ENCODE measurements at places on chromosomes 7 and 10. TPM values are rescaled to one million over a fixed set of nuclear protein-coding genes. Genes with fewer than 3 reads are reported as not detected.

Gene CRHR2
- total RNA-seq = not detected

DNA sequence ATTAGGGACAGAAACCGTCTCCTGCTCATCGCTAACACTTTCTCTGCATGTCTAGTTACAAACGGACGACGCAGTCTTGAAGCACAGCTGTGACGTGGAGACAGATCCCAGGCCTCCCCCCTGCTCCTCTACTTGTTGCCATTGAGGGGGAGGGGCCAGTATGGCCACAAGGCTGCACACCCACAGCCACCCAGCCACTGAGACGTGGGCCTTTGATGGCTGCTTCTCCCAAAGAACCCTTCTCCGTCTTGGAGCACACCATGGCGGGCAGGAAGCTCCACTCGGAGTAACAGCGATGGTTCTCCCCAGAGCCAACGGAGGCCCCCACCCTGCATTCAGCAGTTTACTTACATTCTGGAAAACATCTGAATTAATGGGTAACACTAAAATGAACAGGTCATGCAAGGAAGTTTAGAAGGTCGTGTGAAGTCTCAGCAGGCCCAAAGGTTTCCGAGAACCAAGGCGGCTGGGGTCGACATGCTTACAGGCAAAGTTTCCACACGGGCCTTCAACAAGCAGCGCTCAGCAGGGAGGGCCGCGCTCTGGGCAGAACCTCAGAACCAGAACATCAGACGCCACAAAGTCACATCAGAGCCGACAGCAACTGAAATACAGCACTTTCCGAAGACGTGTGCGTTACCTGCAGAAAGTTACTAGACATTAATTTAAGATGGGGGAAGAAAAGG is 169.6 kb downstream of the DIP2C start:
- DNase-seq = peak; percentile 48

Gene C10orf90
- not detected for total RNA-seq

Gene HNRNPA2B1
- total RNA-seq = 267 TPM

- DNase-seq = no peak
These were observed 43.1 kb downstream of the ARL4A start for GRCh38 chr7:12730523-12730922.

Gene NPC1L1
- total RNA-seq = not detected

Gene CPEB3
- 6.9 TPM for total RNA-seq

Gene TFR2
- total RNA-seq = 2.4 TPM

GRCh38 chr7:112079673-112080072 is 126.5 kb downstream of the DOCK4 start:
- DNase-seq = no peak

Gene ZDHHC16
- 25.4 TPM for total RNA-seq

Gene CUX1
- 95.8 TPM for total RNA-seq

DNA sequence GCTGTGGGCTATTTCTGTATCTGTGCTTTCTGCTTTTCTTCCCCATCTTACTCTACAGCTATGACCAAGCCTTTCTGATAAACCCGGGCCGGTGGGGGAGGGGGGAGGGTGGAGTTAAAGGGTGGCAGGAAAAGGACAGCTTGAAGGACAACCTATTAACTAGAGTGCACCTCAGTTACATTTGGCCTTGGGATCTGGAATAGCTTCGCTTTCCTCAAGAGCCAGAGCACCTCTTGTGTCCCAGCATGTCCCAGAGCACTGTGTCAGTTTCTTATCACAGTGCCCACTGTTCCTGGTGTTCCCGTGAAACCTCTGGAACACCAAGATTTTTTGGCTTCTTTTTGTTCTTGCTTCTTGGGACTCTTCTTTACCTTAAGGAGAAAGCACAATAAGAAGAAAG is 160.6 kb downstream of the NSUN6 start:
- DNase-seq = no peak

- DNase-seq = no peak
These were observed 64.0 kb upstream of the KLF6 start for GRCh38 chr10:3848775-3849635.

DNA sequence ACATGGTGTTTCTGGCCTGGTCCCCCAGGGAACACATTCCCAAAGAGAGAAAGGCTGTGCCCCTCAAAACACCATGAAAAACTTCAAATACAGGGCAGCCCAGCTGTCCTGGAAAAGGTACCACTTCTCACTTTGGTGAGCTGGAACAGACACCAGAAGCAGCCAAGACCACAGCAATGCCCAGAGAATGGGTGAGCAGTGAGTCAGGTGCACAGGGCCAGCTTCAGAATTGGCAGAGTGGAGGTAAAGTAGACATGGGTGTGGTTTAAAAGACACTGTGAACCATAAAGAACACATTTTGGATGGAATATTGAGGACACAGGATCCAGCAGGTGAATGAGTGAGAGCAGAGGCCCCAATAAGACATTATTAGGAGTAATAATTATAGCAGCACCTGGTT is 51.3 kb downstream of the FAM13C start:
- DNase-seq = no peak

DNA sequence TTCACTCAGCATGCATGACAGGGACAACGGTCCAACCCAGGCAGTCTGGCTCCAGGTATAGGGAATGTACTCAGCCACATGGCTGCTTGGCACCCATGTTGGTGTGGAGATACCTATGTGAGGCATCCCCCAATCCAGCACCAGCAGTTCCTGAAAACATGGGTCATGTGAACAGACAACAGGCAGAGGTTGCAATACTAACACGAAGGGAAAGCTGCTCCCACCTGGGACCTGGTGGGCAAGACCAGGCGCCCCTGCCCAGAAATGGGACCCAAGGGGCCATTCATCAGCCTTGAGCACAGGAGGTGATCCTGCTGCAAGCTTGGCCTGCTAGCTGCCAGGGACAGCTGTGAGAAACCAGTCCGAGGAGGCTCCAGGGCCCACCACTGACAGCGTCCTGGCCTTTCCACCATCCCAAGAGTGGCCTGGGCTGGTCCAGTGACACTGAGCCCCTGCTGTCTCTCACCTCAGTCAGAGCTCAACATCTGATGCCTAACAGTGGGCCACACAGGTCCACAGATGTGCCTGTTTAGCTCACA is 142.3 kb downstream of the ARHGAP22 start:
- DNase-seq = no peak

DNA sequence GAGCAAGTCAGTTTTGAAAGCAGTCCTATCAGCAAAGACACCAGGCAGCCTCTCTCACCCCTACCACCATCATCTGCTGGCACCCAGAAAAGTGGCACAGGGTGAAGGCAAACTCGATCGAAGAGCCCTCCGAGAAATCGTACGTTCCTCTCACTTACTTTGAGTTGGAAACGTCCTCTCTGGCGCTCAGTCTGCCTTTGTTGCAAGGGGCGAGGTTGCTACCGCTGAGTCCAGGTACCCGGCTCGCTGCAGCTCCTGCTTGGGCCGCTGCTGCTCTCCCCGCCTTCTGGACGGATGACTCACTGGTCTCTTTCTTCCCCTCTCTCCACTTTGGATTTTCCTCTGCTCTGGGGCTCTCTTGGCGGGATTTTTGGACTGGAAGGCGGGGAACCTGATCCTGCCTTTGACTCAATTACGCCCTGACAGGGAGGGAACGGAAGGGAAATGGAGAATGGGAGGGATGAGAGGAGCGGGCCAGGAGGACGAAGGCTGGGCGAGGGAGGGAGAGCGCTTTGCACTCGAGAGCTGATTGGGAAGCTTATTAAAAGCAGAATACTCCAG is at the start of gene PTN:
PTN (minus strand) TSS at position 453 of the 561 bp plus-strand sequence. CDS start 88,760 bp downstream, outside the sequence.
- DNase-seq = no peak

Gene MMRN2
- total RNA-seq = 120 TPM

- no peak for DNase-seq
These were observed 10.8 kb upstream of the CSGALNACT2 start for GRCh38 chr10:43127442-43127841.

DNA sequence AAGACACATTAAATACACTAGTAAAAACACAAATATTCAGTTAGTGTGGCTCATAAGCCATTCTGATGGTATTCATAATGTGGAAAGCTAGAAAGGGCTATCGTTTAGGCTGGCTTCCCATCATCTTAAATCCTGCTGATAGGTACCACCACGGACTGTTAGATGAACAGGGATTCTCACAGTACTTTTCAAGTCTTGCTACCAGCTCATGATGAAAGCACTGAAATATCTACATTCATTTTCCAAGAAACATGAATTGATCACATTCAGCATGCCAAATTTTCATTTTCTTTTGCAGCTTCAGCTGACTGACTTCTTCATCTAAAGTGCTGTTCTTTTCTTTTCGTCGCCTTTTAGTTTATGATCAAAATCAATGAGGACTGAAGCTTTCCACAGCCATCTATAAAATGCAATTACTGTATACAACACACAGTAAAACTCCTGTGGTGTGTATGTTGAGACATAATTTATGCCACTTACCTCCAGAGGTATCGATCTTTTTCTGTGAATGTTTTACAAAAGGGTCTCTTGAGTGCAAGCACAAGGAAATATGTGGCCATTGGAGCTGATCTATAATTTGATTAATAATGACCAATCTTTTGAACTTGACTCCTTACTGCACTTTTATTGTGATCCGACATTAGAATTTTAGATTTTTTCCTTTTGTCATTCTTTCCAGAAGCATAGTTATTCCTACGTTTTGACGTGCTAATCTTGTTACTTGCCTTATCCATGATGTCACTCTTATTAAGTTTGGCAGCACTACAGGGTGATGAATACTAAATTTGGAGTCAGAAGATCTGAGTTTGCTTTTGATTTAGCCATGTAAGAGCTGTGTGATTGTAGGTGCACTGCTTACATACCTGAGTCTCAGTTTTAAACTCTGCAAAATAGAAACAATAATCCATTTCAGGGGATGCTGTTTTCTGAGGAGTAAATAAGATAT is 58.4 kb downstream of the NXPH1 start:
- no peak for DNase-seq

Gene ZNF467
- total RNA-seq = 36.4 TPM

- DNase-seq = no peak
These were observed 49.8 kb downstream of the KLF6 start for GRCh38 chr10:3735175-3735574.

DNA sequence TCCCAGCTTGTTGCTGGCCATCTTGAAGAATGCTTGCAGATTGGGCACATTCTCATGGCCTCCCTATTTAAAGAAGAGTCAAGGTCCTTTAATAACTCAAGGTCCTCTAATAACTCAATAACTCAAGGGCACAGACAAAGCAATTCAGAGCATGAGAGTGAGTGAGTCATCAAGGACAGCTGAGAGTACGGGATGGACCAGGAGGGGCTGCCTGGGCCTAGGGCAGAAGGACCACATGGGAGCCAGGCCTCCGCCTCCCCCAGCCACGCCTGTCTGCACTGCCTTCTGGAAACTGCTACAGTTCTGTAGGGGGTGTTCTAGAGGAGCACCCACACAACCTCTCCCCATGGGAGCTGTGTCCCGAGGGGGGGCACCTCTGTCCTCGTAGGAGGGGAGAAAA is 48.9 kb downstream of the ZNF503 start:
- no peak for DNase-seq

DNA sequence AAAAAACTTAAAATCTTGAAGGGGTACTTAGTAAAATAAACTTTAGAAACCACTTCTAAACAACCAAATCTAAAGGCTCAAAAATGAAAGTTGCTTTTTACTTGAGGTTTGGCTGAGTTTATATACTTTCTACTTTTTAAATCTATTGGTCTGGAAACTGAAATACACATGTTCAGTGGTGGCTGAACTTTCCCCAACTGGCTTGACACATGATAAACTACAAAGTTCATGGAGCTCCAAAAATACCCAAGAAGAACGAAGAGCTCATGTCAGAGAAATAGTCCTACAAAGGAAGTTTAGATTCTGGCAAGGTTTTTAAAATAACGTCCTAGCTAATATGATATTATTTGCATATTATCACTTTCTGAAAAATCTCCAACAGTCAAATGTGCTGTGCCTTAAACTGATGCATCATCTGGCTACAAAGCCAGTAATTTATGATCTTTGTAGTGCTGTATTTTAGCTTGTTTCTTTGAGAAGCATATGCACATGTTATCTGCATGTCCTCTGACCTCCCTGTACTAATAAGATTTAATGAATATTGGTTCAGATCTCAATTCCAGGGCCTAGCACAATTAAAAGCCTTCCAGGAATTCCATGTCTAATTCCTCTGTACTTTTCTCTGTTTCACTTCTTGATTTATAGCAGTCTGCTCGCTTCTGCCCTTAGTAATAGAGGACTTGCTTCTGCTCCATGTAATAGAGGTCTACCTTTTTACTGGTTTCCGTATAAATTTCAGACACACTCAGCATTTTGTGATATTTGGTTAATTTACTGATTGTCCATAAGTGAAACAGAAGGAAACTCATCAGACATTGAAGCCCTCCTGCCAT is 28.2 kb downstream of the SEMA3C start:
- DNase-seq = no peak

Measured in spleen (tissue), 13 donors.